ENCODE measurements at places on chromosomes 12 and 14.

- DNase-seq = no peak
Observed at GRCh38 chr12:113896194-113896593, 69.9 kb downstream of the RBM19 start.

- DNase-seq = peak; percentile 3
Observed at GRCh38 chr14:68137704-68138619, 318.4 kb downstream of the RAD51B start.

GRCh38 chr14:71309756-71310155 is 402.5 kb downstream of the PCNX1 start:
- DNase-seq = no peak

- no peak for DNase-seq
Observed at GRCh38 chr14:101241807-101242278, 319.5 kb upstream of the DIO3 start.

- DNase-seq = no peak
Observed at GRCh38 chr12:45666816-45667215, 62.7 kb upstream of the ARID2 start.

- DNase-seq = no peak
Observed at GRCh38 chr14:56276108-56276507, 157.9 kb downstream of the PELI2 start.

DNA sequence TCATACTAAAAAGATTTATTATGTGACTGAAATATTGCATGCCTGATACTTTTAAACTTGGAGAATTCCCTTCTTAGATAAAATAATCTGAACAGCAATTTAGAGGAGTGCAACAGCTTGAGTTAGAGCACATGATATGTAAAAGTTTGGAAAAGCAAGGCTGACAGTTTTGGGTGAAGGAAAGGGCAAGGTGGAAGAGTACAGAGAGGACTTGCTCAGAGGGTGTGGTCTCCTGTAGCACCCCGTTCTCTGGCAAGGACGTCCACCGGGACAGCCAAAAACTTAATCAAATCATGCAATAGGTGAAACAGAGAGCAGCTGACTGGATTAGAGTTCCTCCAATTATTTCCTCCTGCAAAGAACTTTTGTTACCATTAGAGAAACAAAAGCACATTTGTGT is 65.2 kb upstream of the PDZRN4 start:
- DNase-seq = no peak

DNA sequence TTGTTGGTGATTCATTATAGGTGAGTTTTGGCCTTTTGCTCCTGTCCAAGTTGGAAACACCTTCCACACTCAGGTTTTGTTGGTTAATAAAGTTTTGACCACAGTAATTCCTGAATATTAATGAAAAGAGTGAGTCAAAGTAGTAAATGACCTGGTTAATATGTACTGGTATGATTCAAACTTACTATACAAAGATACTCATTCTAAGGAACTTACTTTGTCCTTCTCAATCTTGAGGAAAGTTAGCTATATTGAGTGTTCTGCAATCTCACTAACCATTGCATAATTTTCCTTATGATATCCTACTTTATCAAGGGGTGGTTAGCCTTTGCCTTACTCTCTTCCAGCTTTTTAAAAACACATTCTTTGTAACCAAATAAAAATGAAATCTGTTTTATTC is 20.9 kb upstream of the HECTD1 start:
- no peak for DNase-seq

GRCh38 chr12:3885277-3886094 is 12.3 kb upstream of the PARP11 start:
- DNase-seq = no peak

- DNase-seq = no peak
Observed at GRCh38 chr12:103462675-103463074, 33.1 kb downstream of the C12orf42 start.

DNA sequence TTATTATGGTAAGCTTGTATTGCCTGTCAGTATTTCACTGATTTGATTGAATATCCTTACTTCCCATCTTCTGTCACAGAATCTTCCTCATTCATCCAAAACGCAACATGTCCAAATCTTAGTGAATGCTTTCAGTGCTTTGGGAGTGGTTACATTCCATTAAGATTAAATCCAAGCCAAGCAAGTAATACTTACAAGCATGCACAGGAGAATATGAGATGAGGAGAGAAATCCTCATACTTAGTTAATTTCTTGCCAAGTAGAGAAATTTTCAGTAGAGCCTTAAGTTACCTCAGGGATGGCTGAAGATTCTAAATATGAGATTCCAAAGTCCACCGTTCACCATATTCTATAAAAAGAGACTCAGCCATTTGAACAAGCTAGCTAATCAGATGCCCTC is 316.0 kb downstream of the RAD51B start:
- no peak for DNase-seq

DNA sequence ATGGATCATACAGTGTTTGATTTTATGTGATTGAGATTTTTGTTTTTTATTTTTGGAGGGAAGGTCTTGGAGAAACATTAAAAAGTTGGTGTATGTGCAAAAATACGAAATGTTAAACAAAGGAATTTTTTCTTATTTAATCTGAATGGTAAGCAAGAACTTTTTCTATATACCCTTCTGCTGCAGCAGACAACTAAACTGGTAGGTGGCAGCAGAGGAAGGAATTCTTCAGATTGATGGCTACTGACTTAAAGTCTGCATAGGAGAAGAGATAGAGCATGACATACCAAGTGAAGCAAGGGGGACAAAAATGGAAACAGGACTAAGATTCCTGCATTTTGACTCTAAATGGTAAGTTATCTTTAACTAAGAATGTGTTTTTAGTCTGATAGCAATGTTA is 42.0 kb upstream of the A2ML1 start:
- DNase-seq = no peak

GRCh38 chr12:92338671-92339070 is 193.0 kb upstream of the BTG1 start:
- DNase-seq = no peak

DNA sequence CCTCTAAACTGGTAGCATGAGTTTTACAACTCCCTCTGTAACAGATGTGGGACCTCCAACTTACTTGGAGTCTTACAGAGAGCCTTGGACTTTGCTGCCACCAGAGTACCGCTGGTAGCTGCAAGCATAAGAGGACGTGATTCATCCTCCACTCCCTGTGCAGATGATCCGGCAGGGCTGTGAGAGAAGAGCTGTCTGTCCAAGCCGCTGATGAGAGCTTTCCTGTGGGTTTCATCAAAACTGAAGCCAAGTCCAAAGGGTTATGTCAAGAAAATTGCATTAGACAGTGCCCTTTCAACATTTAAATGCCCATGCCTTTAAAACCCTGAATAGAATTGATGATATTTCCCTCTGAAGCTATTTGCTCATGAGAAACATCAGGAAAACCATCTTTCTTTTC is 85.8 kb downstream of the LLPH start:
- DNase-seq = no peak

DNA sequence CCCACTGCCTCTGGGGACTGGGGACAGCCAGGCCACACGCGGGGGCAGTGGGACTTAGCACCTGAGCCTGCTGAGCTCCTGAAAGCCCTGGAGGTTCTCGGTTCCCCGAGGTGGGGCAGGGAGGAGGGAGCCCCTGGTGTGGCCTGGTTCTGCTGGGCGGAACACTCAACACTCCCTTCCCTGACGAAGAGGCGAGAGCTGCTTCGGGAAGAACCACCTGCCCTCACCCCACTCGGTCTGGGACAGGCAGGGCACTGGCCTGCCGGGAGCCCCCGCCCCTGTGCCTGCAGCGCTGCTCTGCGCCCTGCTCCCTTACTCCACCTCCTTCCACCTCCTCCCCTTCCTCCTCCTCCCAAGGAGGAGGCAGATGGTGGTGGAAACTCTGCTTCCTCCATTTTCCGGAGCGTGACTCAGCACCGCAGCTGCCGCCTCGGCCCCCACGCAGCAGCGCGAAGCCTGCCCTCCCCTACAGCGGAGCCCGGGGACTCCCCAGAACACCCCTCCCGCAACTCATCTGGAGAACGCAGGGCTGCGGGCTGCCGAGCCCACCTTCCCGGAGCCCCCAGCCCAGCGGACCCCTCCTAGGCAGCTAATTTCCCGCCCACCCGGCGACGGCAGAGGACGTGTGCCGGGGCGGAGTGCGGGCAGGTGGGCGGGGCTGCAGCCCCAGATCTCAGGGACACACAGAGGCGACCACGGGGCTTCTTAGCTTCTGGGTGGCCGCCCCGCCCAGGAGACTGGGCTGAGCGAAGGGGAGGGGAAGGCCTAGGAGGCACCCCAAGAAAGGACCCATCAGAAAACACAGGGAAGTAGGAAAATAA is 11.7 kb upstream of the INF2 start:
- DNase-seq = peak; percentile 85

- DNase-seq = no peak
Observed at GRCh38 chr12:67534681-67535080, 113.9 kb upstream of the DYRK2 start.

- no peak for DNase-seq
Observed at GRCh38 chr14:24389226-24389848, 9.5 kb upstream of the NYNRIN start.

DNA sequence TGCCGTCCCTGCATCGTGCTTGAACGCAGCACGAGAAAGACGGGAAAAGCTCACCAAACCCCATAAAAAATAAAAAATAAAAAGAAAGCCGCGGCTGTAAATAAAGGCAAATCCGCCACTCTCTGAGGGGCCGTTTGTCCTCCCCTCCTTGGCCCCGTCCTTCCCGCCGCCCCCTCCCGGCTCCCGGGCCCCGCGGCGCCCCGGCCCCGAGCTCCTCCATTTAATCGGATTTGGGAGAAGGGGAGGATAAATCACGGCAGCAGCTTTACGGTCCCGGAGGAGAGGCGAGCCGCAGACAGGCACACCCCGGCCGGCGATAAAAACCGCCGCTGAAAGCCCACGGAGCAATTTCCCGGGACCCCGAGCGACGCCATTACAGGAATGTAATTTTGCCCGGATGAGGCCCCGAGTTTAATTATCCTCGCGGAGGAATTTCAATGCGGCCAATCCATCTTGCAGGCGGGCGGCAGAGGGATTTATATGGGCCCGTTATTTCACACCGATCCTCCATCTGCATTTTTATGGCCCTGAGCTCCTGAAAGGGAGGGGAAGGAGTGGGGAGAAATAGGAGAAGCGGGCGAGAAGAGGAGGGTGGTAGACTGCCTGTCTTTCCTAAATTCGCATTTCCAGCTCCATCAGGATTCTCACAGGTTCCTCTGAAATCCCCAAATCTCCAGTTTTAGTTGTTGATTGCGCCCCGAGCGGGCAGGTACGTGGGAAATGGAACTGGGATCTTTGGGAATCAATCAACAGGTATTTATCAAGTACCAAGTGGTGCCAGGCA is 1.3 kb upstream of the ATP5MC2 start:
- no peak for DNase-seq

DNA sequence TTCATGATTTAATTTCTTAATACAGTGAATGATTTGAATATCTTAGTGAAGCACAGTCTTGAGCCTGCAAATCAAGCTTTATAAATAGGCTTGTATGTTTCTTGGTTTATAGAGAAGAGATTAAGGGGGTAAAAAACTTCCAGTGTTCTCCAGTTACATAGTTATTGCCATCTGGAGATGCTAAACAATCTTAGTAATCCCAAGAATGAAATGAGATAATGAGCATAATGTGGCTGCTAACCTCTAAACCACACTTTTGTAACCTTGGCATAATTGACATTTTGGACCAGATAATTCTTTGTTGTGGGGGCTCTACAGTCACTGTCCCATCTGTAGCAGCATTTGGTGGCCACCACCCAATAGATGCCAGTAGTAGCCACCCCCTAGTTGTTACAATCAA is 316.8 kb downstream of the CCDC91 start:
- no peak for DNase-seq

GRCh38 chr12:122917507-122918121 is 21.7 kb upstream of the VPS37B start:
- no peak for DNase-seq

DNA sequence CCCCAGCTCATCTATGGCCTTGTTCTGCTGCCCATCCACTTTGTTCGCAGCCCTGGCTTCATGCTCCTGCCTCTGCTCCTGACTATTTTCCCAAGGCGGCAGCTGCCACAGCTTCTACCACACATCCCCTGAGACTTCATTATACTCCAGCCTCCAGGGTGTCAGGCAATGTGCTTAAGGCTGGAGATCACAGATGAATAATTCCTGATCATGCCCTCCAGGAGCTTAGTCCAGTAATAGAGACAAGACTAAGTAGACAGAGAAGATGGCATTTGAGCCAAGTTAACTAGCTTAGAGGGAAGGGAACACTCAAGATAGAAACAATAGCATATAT is 7.1 kb downstream of the TAPBPL start:
- no peak for DNase-seq

DNA sequence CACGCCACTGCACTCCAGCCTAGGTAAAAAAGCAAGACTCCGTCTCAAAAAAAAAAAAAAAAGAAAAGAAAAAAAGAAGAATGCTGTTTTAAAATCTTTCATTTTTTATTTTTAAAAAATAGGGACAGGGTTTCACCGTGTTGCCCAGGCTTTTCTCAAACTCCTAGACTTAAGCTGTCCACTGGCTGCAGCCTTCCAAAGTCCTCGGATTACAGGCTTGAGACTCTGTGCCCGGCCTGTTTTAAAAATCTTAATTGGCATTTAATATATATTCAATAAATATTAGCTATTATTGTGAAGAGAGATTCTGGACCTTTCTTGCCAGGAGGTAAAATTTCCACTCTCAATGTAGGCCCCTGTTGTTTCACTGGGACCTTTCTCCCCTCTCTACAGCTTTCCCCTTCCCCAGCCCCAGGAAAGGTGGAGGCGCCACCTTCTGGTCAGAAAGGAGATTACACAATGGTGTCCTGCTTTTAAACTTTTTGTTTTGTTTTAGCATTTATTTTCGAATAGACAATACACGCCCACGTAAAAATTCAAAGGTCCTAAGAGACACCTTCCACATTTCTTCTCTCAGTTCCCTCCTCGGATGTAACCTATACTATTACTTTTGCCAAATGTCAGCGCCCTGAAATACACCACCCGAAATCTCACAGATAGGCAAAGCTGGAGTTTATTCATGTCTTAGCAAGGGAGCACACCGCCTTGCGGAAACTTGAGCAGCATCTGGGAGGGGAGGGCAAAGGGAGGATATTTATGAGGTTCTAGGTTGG is 23.8 kb upstream of the PHC1 start:
- peak; percentile 56 for DNase-seq

DNA sequence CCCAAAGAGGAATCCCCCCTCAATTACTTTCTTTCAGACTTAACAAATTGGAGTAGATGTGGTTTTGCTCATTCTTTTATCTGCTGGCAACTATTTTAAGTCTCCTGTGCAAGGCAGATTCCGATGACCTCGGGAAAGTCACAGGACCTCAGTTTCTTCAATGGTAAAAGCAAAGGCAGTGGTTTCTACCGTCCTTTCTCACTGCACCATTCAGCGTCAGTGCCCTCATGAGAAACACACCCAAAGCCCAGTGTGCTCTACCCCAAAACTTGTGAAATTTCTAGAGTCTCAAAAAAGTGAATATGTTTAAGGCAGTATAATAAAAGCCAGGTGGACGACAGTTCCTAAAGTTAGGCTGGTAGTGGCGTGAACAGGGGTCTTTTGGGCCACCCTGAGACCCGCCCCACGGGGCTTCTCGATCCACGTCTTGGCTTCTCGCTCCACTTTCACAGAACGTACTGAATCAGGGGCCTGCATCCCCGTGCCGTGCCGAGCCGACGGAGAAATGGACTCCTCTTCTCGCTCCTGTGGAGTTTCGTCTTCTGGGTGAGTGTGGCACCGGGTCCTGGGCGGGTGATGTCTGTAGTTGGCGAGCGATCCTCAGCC is 1.3 kb upstream of the ARHGAP5 start:
- no peak for DNase-seq

- no peak for DNase-seq
Observed at GRCh38 chr14:94408546-94409095, 20.2 kb upstream of the SERPINA1 start.

All from activated naive CD8-positive, alpha-beta T cell treated with anti-CD3 and anti-CD28 coated beads for 36 hours (primary cell).